GOT3 (cell line): ENCODE measurements at places on chromosomes 5 and 9.
A peak's percentile ranks its signal among the peaks of the same experiment; 100 is the strongest.

DNA sequence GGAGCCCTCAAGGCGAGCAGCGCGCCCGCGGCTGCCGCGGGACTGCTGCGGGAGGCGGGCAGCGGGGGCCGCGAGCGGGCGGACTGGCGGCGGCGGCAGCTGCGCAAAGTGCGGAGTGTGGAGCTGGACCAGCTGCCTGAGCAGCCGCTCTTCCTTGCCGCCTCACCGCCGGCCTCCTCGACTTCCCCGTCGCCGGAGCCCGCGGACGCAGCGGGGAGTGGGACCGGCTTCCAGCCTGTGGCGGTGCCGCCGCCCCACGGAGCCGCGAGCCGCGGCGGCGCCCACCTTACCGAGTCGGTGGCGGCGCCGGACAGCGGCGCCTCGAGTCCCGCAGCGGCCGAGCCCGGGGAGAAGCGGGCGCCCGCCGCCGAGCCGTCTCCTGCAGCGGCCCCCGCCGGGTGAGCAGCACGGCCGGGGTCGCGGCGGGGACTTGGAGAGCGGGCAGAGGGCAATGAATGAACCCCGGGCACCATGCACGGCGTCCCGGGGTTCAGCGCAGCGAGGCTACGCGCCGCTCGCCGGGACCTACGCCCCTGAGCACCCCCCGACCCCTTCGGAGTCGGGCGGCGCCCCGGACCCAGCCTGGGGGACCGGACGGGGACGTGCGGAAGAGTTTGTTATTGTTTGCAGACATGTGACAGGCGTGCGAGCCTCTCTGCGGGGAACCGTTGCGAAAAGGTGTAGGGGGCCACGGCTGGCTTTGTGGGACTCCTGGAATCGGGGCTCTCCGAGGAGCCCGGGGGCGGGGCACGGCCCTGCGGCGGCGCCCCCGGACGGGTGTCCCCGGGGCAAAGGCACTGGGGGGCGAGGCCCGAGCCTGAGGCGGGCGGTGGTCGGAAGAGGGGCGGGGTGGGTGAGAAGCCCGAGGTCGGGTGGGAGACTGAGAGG lies 553 bp downstream of the MAP3K1 start:
- DNase-seq, result peak; percentile 48

GRCh38 chr5:96176022-96176421 lies 214.4 kb upstream of the ELL2 start:
- DNase-seq, result no peak

DNA sequence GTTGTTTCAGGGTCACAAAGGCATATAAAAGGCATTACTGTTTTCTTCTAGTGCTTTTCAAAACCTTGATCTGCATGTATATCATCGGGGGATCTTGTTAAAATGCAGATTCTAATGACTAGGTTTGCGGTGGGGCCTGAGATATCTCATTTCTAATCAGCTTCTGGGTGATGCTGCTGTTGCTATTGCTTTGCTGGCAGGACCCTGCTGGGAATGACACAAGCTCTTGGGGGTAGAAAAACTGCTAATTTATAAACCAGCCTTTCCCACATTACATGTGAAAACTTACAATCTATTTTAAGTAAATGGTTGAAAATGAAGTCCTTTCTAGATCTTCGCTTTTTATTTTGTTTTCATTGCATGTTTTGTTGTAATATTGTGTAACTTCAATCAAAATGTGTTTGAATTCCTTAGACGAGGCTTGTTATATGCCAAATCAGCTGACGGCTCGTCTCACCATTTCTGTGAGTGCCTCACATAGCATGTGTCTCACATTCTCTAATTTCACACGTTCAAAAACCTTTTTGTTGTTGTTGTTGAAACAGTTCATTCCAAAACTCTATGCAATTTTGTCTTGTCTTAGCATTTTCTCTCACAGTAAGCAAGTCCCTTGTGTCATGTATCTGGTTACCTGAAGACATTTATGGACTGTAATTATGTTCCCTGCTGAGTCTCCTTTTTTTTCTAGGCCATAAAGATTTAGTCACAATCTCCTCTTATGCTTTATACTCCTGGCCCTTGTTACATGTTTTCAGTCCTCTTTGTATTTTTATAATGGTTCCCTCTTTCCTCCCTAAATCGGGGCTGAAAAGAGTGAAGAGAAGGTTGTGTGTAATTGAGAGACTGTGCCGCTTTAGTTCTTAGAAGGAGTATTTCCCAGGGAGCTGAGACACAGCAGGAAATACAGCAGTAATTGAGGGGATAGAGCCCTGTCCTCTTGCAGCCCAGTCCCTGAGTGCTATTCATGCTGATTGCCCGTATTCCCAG lies 521.0 kb upstream of the SEMA6A start:
- no peak for DNase-seq

- DNase-seq, result no peak
Observed at GRCh38 chr5:156137071-156137869, 189.7 kb upstream of the SGCD start.

DNA sequence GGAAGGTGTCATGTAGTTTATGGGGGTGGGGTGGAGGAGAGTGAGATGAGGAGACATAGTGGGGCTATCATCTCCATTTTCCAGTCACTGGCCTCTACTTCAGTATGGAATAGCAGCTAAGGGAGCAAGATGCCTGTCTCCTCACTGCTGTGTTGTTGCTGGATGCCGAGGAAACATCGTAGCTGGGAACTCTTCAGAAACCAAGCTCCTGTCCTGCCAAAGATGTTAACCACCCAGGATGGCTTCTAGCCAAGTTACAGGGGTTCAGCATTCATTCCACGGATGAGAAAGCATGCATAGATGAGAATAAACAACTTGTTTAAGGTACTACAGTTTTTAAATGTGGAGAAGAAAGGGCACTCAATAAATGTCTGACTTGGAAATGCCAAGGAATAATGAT lies 226.5 kb downstream of the ASTN2 start:
- DNase-seq, result no peak

- no peak for DNase-seq
Observed at GRCh38 chr5:115686738-115687074, 60.9 kb upstream of the TMED7 start.

GRCh38 chr9:32968101-32969011 lies 33.1 kb downstream of the APTX start:
- no peak for DNase-seq

GRCh38 chr5:172903790-172904189 lies 55.4 kb upstream of the RPL26L1 start:
- DNase-seq, result no peak

DNA sequence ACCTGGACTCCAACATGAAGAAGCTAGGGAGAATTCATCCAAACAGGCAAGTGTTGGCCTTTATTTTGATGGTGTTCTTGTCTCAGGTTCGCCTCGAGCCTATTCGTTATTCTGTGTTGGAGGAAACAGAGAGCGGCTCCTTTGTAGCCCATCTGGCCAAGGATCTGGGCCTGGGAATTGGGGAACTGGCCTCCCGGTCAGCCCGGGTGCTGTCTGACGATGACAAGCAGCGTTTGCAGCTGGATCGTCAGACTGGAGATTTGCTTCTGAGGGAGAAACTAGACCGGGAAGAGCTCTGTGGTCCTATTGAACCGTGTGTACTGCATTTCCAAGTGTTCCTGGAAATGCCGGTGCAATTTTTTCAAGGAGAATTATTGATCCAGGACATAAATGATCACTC lies 367 bp downstream of the PCDHB4 start:
- DNase-seq, result no peak

DNA sequence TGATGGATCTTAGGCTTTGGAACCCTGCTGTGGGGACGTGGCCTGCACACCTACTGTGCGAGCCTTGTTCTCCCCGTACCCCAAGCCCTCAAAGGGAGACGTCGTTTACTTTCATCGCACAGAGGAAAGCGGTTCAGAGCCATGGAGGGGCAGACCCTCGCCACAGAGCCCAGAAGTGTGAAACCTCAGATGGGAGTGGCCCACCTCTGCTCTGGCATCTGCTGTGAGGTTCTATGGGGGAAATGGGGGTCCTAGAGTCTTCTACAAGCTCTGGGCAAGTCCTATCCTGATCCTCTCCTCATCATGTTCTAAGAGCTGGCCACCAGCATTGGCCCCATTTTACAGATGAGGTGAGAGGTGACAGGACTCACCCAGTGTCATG lies 3.7 kb upstream of the RNF44 start:
- no peak for DNase-seq

DNA sequence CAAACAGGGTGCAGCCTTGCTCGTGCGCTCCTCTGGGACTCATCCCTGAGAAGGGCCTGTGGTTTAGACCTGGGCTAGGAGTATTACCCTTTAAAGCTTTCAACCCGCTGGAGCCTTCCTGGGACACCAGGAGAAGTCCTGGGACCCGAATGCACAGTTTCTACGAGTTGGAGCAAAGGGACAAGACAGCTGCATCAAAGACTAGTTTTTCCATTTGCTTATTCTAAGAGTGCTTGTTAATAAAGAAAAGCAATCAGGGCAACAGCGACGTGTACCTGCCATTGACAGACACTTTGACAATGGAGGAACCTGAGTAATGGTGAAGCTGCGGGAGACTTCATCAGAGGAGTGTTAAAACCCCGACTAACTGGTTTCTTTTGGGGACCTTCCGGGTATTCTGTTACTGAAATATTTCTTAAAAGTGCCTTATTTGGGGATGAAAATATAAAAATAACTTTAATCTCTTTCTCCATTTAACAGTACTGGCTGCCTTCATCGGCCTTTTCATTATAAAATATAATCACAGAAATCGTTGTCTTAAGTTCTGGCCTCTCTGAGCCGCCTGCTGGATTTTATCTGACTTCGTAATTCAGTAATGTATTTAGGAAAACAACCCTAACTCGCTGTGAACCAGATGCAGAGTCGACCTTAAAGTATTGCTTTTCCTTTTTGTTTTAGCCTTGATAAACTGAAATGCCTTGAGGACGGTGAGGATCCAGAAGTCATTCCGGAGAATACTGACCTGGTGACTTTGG lies 732 bp downstream of the SNAPC3 start:
- DNase-seq, result no peak

DNA sequence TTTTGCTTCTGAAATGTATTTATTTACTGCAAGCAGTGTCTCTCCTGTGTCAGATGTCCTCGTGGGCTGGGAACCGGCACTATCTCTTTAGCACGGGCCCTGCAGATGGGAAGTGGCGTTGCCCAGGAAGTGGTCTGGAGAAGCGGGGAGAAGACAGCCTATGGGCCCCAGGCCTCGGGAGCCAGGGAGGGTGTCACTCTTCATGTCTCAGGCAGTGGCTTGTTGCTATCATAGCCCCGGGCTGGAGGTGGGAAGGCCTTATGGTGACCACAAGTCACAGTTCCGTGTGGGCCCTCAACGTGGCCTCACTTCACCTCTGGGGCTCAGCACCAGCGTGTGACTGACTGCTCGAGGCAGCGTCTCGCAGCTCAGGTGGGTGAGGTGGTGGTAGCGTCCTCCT lies 41.4 kb downstream of the SYK start:
- DNase-seq, result no peak

DNA sequence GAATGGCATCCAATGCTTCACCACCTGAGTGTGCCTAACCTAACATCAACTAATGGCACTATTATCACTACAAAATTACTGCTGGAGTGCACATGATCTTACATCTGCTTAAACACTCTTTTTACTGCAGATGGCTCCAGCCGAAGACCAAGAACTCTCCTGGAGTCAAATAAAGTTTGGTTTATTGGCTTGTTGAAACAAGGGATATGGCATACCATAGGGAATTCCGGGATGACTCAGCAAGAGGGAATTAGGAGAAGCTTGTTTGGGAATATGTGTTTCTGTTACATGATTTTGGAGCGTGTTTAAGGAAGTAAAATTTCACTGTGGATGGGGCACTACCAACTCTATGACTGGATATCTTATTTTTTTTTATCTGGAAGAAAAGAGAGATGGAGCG lies 872.6 kb downstream of the DTWD2 start:
- no peak for DNase-seq

GRCh38 chr9:8036914-8037524 lies 237.4 kb upstream of the DMAC1 start:
- no peak for DNase-seq

DNA sequence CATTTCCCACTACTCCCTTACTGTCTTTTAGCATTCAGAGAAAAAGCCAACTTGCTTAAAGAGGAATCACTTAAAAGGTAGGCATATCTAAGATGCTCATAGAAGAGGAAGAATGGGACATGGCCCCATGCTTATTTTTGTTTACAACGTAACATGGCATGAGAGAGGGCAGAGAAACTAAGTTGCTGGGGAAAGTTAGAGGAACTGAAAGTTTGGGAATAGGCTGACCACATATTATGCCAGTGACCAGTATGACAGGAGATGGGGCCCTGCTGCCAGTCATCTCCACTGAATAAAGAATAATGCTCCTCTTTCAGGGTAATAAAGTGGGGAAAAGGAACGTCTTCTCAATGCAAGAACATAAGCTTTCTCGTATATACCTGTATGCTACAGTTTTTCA lies 1.9 kb downstream of the PLPP6 start:
- DNase-seq, result no peak

DNA sequence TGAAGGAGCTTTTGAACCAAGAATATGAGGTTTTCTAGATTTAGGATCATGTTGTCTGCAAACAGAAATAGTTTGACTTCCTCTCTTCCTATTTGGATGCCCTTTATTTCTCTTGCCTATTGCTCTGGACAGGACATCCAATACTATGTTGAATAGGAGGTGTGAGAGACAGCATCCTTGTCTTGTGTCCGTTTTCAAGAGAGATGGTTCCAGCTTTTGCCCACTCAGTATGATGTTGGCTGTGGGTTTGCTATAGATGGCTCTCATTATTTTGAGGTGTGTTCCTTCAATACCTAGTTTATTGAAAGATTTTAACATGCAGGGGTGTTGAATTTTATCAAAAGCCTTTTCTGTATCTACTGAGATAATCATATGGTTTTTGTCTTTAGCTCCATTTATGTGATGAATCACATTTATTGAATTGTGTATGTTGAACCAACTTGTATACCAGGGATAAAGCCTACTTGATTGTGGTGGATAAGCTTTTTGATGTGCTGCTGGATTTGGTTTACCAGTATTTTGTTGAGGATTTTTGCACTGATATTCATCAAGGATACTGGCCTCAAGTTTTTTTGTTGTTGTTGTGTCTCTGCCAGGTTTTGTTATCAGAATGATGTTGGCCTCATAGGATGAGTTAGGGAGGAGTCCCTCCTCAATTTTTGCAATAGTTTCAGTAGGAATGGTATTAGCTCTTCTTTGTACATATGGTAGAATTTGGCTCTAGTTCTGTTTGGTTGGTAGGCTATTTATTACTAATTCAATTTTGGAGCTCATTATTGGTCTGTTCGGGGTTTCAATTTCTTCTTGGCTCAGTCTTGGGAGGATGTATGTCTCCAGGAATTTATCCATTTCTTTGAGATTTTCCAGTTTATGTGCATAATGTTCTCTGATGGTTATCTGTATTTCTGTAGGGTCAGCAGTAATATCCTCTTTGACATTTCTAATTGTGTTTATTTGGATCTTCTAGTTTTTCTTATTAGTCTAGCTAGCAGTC lies 41.2 kb upstream of the IFNE start:
- DNase-seq, result no peak

- DNase-seq, result no peak
Observed at GRCh38 chr5:176725521-176726280, 78.4 kb downstream of the TSPAN17 start.

GRCh38 chr5:73652391-73652790 lies 26.4 kb downstream of the ARHGEF28 start:
- DNase-seq, result no peak

- DNase-seq, result no peak
Observed at GRCh38 chr5:78288246-78288645, 6.3 kb downstream of the AP3B1 start.
